Stimulated activated CD4-positive, alpha-beta T cell treated with anti-CD3 and anti-CD28 coated beads, TNF-alpha, amount 100 ng/mL, for 1 hour (primary cell): ENCODE measurements at places on chromosomes 2 and 18.

DNA sequence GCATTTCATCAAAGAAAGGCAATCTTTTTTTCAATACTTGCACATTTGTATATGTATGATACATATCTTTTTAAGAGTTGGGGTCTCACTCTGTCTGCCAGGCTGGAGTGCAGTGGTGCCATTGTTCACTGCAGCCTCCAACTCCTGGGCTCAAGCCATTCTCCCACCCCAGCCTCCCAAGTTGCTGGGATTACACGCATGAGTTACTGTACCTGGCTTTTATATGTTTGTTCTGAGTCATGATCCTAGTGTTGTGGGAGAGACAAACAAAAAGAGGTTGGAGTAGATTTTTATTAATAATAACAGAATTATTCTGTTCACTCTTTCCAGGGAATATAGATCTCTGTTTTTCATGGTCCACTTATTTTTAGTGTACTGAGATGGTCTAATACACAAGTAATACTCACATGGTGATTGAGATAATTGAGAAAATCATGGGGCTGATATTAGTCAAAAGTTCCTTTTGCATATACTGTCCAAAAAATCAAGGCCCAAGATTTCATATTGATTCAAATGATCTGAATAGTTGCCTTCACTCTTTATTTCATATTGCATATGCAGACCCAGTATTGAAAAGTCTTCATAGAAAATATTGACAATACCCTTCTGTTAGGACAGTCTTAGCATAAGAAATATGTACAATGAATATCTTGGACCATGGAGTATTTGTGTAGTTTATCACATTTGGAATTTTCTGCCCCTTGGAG is 138.3 kb downstream of the FMNL2 start:
- DNase-seq: no peak

- DNase-seq: no peak
These were observed 84.8 kb downstream of the SETBP1 start for GRCh38 chr18:44765456-44765855.

GRCh38 chr2:120814352-120814751 is 78.7 kb downstream of the GLI2 start:
- no peak for DNase-seq

DNA sequence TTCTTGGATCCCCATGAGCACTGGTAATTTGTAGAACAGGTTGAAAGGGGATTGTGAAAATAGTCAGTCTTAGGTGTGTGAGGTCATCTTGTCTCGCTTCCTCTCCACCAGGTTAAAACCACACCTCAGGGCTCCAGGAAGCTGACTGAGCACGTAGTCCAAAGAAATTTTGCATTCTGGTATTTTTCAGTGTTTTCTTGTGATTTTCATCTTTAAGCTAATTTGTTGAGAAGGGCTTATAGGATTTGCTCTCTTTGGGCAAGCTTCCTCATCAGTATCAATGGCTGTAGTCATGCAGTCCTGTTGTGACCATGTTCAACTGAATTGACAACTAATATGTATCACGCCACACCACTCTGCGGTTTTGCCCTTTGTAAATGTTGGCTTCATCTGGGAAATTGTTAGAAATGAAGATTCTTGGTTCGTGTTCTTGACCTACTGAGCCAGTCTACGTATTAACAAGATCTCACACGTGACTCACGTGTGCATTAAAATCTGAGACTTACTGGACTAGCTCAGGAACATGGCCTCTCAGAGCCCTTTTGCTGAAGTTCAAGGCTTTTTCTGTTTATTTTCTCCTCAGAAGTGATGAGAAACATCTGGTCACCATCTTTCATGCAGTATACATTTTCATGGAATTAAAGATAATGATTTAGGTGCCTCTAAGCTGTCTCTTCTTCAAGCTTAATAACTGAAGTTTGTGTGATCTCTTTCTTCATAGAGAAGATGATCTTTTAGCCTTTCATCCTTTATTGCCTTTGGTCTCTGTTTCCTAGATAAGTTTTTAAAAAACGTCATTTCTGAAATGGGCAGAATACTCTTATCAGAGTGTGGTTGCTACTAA is 32.8 kb downstream of the FMNL2 start:
- no peak for DNase-seq

GRCh38 chr2:235746257-235746934 is 252.6 kb downstream of the AGAP1 start:
- no peak for DNase-seq

DNA sequence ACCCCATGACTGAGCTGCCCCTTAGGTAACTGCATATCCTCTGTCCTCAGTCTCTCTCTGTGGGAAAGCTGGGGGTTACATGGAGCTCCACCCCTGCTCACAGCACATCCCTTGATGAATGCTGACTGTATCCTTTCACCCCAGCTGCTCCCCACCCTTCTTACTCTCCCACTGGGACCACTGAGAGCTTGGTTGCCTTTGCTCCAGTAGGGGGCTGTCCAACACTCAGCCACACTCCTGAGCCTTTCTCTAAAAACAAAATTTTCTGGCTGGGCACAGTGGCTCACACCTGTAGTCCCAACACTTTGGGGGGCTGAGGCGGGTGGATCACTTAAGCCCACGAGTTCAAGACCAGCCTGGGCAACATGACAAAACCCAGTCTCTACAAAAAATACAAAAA is 89.2 kb upstream of the MSH2 start:
- no peak for DNase-seq

- no peak for DNase-seq
These were observed 127.2 kb upstream of the MAPRE2 start for GRCh38 chr18:34913837-34914661.

- DNase-seq: no peak
These were observed 5.8 kb upstream of the WNT6 start for GRCh38 chr2:218853766-218854165.
